Activated CD8-positive, alpha-beta memory T cell treated with anti-CD3 and anti-CD28 coated beads, Interleukin-2, amount 50 U/mL, for 4 hours (primary cell): ENCODE measurements at places on chromosomes 4 and X.

DNA sequence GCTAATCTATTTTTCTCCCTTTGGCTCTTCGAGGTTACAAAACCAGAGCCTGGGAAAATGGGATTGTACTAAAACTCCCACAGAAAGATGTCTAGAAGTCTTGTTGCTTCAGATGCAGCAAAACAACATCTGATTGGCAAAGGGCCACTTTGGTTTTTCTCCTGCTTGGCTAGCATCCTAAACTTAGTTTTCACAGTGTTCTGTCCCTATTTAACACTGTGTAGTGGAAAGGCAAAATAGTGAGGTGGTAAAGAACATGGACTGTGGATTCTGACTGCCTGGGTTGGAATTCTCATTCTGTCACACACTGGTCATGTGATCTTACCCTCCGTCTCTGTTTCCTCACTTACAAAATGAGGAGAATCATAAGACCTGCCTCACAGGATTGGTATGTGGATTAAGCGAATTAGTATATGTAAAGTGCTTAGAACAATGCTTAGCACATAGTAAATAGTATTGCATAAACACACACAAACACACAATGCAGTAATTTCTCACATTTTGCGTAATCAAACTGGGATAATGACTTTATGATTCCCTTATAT is 23.5 kb downstream of the TIGD2 start:
- DNase-seq: no peak

- DNase-seq: no peak
Observed at GRCh38 chr4:88949605-88950004, 107.4 kb downstream of the FAM13A start.

DNA sequence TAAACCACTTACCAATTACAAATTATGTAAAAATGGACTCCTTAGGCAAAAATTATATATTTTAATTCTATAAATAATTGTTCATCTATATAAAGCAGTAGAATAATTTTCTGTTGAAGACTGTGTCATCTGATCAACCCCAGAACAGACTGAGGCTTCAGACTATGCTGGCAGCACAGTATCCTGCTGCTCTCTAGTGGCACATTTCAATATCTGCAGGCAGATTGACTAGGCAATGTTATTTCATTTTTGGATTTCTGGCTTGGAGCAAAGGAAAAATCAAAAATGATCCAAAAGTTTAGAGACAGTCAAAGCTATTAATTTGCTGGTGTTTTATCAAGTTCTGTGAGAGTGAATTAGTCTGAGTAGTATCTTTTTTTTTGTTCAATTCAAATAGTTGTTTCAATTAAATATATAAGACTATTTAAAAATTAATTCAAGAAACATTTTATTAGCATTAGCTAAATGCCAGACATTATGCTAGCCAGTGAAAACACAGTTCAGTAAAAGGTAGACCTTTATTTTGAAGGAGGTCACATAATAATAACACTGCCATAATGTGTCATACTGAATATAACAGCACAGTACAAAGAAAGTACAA is 21.3 kb upstream of the SULT1E1 start:
- no peak for DNase-seq

GRCh38 chr4:10584042-10584441 is 100.5 kb downstream of the CLNK start:
- no peak for DNase-seq

GRCh38 chr4:126939401-126939800 is 693.4 kb upstream of the INTU start:
- no peak for DNase-seq

DNA sequence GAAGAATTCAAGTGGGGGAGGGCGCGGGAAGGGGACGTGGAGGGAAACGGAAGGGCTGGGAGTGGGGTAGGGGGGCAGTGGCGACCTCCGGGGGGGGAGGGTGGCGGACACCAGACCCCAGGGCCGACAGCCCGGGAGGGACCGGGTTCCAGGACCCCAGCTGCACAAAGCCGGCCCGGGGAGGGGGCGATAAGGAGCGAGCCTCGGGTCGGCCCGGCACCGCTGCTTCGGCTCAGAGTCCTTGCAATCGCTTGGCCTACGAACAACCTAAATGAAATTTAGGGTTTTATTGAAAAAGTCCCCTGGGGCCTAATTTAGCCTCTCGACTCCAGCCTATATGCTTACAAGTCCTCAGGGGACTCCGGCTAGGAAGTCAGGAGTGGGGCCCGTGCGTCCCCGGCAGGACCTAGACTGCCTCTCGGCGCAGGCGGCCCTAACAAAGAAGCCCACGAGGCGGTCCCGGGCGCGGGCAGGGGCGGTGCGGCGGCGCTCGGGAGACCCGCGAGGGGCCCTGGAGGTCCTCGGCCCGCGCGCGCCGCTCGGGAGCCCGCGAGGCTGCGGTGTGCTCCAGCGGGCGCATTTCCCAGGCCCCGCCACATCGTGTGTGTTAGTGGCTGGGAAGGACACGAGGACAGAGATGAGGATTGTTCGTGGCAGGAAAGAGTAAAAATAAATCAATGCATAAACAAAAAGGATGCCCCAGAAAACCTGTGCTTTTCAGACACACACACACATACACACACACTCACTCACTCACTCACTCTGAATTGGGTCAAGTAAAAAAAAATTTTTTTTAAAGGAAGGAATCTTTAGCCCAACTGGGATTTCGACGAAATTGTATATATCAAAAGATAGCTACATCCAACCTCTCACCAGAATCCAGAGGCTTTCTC is 70.0 kb downstream of the MGST2 start:
- DNase-seq: peak; percentile 26

GRCh38 chr4:118910221-118910620 is 21.6 kb downstream of the SYNPO2 start:
- no peak for DNase-seq

DNA sequence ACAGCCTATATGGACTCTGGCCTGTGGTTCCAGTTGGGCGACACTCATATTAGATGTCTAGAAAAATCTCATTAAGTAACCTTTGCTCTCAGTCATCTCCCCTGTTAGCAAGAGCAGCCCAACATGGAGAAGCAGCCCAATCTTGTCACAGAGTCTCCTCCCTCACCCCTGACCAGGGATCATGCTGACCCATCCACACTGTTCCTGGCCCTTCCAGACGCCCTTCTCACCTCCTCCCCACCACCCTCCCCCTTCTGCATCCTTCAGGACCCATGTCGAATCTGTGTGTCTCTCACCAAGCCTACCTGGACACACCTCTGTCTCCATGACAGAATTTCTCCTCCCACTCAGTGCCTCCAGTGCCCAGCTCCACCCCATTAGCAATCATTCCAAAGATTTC is 190.1 kb downstream of the STIM2 start:
- DNase-seq: no peak

GRCh38 chrX:72052415-72053090 is 79.2 kb downstream of the RTL5 start:
- DNase-seq: no peak

GRCh38 chr4:188714501-188714900 is 575.3 kb downstream of the TRIML1 start:
- no peak for DNase-seq

DNA sequence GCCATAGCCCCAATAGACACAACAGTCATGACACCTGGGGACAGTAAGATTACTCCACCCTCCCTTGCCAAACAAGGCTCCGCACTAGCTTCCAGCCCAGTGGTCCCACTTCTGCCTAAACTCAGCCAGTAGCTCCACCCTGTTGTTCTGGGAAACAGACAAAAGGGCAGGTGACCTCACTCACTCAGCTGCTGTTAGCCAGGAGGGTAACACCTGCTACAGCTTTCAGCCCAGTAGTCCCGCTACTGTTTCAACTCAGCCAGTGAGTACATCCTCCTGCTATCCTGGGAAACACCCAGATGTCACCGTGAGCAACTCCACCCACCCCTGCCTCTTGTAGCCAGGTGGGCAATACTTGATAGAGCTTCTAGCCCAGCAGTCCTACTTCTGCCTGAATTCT is 162.7 kb upstream of the CPXCR1 start:
- no peak for DNase-seq

DNA sequence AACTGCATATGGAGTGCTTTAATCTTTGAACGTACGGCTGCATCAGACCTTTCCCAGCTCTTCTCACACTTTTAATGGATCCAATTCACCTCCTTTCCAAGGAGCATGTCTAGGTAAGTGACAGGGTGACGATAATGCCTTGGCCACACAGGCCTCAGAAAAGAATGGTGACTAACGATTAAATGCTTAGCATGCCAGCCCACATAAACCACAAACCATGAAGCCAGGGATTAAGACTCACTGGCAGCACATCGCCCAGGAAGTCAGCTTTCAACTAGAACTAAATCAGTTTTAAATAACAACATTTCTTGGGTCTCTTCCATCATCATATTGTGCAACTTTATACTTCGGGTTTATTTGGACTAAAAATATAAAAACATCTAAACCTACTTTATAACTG is 28.7 kb downstream of the INPP4B start:
- DNase-seq: peak; percentile 15

DNA sequence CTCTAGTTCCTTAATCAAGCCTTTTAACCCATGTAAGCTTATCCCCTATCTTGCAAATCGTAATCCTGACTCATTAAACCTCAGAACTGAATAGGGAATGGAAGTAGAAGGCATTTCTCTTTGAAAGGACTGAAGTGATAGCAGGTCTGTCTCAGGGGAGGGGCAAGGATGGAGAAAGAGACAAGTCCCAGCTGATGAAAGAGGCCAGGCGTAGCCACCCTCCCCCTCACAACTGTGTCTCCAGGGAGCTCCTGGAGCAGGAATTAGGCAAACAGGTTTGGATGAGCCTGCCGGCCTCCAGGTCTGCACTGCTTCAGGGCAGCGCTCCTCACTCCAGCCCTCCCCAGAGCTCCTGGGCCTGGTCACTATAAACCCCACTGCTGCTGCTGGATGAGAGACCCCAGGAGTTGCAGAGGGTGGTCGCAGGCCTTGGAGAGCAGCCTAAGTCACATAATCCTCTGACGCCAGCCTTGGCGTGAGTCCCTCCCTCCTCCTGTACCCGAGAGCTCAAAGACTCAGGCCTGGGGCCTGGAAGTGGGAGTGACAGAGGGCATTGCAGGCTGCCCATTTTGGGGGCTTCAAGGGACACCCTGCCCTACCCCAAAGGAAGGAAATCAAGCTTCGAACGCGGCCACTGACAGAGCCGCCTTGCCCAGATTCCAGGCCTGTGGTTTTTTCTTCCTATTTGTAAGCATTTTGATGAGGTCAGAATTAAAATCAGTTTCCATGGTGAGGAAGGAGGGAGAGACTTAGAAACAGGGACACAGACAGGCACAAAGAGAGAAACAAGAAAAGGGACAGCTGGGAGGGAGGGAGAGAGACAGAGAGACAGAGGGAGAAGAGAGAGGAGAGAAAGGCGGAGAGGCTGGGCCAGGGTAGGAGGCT is 21.2 kb upstream of the MSX1 start:
- DNase-seq: no peak

DNA sequence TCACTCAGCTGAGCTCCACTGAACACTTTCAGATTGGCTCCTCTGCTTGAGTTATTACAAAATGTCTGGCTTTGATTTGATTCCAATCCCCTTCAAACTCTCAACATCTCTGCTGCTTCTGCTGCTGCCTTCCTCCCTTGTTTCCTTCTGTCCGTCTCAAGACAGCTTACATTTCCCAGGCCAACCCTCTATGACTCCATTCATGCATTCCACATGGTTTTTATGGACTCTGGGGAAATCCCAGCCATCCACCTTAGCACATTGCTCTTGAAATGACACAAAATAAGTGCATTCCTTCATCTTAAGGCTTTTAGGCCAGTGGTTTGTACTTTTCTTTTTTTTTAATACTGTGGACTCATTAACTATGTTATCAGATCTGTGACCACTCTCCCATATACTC is 68.5 kb upstream of the TMEM164 start:
- no peak for DNase-seq

DNA sequence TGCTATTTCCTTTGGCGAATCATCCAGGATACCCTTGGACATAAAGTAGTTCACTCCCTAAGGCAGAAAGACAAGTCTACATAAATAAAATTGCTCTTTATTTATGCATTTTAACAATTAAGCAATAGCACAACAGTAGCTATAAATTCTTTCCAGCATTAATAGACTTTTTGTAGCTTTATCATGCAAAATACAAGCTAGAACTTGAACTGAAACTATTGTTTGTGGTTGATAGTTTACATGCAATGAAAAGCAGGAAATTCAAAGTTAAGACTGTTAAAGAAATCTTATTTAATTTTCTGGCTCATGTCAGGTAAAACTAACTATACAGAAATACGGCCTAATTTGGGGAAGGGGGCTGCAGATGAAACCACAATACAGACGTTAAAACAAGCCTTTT is 42.3 kb downstream of the FBXO8 start:
- no peak for DNase-seq

DNA sequence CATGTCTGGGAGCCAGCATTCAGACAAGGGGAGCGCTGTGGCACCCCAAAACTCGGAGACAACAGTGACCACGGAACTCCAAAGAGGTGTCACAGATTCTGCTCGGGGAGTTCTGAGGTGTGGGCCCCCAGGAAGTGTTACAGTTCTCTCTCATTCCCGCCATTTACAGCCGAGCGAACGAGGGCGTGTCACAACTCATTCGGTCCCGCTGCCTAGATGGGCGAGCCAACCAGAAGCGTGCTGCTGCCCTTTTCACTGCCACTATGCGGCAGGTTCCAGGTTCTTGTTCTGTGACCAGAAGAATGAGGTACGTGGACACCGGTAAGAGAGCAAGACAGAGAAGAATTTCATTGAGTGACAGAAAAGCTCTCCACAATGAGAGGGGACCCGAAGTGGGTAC is 1370.6 kb upstream of the AGA start:
- no peak for DNase-seq

GRCh38 chr4:169807934-169808509 is 50.3 kb upstream of the HPF1 start:
- DNase-seq: no peak
